ENCODE measurements at places on chromosomes 13 and 19.

DNA sequence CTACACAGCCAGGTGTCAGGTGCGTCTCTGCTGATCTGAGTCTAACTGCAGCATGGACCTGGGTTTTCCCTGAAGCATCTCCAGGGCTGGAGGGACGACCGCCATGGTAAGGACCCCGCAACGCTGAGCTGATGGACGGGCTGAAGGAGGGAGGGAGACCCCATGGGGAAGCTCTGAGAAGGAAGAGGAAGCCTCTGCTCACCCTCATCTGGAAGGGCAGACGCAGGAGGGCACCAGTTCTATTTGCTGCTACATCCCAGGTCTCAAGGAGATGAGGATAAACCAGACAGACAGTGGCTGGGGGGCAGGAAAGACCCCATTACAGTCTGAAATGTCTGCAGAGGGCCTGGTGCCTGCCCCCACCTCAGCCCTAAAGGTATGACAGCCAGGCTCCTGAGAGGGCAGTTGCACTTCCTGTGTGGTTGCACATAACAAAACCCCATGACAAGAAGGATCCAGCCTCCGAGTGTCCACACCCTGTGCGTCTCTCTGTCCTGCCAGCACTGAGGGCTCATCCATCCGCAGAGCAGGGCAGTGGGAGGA, at the start of gene LILRA2:
TSS of gene LILRA2 (plus strand) at position 461 of the 543 bp plus-strand sequence. CDS start 89 bp downstream, outside the sequence.
- DNase-seq = no peak

DNA sequence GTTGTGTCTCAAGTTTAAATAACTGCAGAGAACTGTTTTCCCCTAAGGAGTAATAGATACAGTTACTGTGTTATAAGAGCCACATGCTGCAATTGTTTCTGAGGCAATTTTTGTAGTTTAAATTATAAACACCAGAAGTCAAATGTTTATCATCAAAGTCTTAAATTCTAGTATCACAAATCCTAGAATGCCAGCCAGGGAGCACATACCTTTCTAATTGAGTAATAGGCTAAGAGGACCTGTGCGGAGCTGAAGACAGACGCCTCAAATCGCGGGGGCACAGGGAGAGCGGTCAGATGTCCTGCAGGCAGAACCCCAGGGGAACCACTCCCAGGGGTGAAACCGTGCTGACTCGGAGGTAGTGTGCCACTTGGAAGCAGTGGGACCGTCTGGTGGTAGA, 65.2 kb upstream of the TNFRSF19 start:
- DNase-seq = no peak

GRCh38 chr13:42649831-42650230, 75.9 kb downstream of the TNFSF11 start:
- no peak for DNase-seq

DNA sequence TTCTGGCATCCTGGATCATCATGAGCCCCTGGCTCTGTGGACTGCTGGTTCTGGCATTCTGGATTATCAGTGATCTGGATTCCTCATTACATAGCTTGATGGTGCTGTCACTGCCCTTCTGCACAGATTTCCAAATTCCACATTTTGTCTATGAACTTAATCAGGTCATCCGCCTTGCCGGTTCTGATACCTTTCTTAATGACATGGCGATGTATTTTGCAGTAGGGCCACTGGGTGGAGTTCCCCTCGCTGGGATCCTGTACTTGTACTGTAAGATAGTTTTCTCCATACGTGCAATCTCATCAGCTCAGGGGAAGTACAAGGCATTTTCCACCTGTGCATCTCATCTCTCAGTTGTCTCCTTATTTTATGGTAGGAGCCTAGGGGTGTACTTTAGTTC, 24.4 kb upstream of the OR7C2 start:
- DNase-seq = no peak

GRCh38 chr13:76732367-76732766, 153.8 kb downstream of the KCTD12 start:
- no peak for DNase-seq

DNA sequence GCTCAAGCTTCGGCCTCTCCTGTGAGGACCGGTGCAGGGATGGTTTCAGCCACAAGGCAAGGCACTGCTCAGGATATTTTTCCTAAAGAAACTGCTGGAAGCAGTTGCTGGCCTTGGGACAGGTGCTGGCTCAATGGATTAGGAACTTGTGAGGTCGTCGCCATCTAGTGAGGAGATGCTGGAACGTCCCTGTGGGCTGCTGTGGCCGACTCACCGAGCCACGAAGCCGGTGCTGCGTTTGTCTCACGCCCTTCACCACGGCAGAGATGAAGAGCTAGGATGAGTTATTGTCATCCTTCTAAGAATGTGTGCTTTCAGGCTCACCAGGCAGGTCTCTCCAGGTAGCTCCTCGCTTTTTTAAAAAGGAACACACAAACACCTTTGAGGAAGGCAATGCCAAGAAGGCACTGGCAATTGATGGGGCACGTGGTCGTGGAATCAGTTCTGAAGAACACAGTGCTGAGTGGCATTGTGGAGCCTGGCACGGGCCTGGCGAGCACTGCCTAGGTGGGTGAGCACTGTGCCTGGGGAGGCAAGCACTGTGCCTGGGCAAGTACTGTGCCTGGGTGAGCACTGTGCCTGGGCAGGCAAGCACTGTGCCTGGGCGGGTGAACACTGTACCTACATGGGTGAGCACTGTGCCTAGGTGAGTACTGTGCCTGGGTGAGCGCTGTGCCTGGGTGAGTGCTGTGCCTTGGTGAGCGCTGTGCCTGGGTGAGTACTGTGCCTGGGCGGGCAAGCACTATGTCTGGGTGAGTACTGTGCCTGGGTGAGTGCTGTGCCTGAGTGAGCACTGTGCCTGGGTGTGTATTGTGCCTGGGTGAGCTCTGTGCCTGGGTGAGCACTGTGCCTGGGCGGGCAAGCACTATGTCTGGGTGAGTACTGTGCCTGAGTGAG, 140.4 kb downstream of the TEX29 start:
- no peak for DNase-seq

- DNase-seq = no peak
These were observed 16.2 kb downstream of the PKN1 start for GRCh38 chr19:14449321-14449720.

- no peak for DNase-seq
These were observed 329.6 kb downstream of the PCDH20 start for GRCh38 chr13:61086087-61086486.

DNA sequence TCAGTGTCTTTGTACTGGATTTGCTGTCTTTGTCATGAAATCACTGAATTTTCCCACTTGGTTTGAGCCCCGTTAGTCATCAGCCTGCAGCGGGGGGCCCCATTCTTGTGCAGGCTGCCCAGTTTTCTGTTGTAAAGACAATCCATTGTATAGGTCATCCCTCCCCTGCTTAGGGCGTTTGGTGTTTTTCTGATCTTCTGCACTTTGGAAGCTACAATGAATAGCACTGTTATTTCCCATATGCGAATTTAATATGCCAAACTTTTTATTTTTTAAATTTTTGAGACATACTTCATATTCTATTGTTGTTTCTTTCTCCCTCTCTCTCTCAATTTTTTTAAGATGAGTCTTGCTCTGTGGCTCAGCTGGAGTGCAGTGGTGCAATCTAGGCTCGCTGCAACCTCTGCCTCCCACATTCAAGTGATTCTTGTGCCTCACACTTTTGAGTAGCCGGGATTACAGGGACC, 9.0 kb downstream of the SLC27A1 start:
- no peak for DNase-seq

DNA sequence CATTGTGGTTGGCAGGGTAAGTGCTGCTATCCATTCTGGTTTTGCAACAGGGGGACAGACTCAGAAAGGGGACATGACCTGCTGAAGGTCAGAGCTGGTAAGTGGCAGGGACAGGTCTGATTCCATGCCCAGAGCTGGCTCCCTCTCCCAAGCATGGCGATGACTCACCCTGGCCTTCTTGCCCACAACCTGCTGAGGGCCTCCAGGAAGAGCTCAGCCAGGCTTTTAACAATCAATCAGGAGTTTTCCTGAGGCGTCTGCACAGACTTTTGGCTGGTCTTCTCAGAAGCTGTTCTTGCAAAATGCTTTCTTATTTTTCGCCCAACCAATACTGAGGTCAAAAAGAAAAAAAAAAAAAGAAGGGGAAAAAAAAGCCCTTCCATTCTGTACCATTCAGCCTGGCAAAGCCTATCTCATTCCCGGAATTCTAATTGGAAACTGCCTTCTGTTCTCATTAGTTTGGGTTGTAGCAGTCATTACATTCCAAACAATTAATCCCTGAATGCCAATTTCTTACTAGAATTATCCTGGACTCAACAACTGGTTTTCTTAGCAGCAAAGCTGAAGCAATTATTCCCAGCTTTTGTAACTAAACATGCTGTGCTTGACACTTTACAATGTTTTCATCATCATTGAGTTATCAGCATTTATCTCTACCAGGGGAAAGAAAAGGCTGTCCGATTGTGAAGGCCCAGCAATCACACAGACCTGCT, 17.7 kb downstream of the SIAH3 start:
- no peak for DNase-seq

DNA sequence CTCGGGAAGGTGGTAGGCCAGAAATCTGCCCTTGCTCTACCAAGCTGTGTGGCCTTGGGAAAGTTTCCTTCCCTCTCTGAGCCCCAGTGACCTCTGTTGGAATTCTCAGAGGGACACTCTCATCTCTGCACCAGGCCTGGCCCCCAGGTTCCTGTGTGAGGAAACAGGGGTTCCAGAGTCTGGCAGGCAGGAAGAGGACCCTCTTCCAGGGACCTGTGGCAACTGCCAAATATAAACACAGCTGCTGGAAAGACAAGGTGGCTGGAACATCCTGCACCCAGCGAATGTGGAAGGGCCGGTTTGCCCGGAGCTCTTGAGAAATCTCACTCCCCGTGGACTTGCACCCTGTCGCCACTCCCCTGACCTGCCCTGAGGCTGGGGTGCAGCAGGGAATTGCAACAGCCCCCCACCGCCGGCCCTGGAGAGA, 52.8 kb downstream of the GADD45B start:
- no peak for DNase-seq

DNA sequence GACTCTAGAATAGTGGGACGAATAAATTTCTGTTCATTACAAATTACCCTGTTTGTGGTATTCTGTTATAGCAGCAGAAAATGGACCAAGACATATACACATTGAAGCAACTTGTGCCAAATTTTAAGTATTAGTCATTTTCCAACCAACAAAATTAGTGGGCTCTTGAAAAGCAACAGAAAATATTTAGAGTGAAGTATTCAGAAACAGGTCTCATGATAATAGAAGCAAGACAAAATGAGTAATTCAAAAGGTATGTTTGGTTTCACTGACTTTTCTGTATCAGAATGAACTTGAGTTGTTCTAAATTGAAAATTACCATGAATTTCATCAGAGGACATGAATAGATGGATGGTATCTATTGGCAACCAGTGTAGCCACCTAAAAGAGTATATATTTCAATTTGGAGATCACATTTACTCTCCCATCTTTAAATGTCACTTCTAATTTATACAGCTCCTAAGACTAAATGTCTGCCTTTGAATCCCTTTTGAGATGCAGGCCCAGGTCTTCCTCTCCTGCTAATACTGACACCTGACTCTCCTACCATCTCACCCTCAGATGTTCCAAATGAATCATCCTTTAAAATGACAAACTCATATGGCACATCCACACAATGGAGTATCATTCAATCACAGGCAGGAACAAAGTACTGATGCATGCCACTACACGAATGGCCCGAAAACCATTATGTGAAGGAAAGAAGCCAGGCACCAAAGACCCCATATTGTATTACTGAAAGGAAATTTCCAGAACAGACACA, 40.7 kb upstream of the DOCK9 start:
- no peak for DNase-seq

- peak; percentile 14 for DNase-seq
These were observed 65.9 kb downstream of the KCNRG start for GRCh38 chr13:50080911-50081678.

DNA sequence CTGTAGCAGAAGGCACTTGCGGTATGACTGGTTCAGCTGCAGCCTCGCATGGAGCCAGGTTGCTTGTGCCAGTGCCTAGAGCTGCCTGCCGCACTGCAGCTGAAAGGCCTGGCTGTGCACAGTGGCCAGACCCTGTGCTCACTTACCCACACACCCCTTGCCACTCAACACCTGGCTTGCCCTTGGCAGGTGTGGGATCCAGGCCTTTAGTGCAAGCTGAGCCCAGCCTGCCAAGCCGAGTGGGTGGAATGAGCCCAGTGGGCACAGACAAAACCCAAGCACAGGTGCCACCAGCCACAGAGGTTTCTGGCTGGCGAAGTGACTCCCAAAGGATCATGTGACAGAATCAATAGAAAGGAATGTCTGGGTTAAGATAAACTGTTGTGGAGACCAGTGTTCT, 19.5 kb downstream of the LIG4 start:
- no peak for DNase-seq

DNA sequence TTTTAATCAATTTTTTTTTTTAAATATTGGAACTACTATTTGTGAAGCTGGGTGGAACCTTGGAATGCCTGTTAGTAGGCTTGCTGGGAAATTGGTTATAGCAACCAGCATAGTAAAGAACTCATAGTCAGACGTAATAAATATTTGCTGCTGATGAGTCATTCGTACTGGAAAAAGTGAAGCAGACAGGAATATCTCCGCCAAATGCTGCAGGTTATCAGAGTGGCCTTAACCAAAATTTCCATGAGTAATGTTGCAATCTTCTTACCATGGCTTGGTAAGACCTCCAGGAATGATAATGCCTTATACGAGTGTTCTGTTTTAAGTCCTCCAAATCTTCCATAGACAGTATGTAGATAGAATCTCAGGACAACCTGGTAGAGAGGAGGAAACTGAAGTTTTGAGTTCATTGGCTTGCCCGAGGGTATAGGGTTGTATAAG, 34.2 kb downstream of the MBNL2 start:
- DNase-seq = no peak

DNA sequence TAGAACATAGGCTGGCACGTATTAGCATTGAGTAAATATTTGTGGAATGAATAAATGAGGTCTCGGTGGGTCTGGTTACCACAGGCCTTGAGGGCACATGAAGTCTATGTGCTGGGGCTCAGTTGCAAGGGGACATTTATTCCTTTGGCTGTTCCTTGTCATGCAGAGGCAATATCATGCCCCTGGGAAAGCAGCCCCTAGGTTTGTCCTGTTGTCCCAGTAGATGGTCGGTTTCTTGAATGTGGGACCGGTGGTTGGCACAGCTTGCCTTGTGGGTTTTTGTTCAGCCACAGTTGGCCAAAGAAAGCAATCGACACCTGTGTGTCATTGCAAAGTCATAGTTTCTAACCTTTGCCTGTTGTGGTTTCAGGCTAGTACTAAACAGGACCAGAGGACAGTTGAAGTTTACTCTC, 24.7 kb upstream of the GPR183 start:
- no peak for DNase-seq

DNA sequence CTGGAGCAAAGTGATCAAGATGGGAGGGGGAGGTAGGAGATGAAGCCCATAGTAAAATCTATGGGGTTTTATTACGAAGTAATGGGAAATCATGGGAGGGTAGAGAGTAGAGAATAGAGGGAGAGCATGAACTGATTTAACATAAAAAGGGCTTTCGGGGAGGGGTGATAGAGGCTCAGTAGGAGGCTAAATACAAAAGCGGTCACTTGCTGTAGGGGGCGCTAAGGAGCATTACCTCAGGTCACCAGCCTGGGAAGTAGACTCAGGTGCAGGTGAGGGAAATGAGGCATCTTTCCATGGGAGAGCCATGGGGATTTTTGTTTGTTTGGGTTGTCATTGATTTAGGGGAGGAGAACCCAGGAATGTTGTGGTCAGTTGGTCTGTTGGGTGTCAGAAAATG, 14.1 kb downstream of the KRTDAP start:
- DNase-seq = no peak

Measured in esophagus squamous epithelium (tissue), 5 donors.